Upper lobe of left lung (tissue), 6 donors: ENCODE measurements at places on chromosomes 16 and 17. TPM values are rescaled to one million over a fixed set of nuclear protein-coding genes. Genes with fewer than 3 reads are reported as not detected.

DNA sequence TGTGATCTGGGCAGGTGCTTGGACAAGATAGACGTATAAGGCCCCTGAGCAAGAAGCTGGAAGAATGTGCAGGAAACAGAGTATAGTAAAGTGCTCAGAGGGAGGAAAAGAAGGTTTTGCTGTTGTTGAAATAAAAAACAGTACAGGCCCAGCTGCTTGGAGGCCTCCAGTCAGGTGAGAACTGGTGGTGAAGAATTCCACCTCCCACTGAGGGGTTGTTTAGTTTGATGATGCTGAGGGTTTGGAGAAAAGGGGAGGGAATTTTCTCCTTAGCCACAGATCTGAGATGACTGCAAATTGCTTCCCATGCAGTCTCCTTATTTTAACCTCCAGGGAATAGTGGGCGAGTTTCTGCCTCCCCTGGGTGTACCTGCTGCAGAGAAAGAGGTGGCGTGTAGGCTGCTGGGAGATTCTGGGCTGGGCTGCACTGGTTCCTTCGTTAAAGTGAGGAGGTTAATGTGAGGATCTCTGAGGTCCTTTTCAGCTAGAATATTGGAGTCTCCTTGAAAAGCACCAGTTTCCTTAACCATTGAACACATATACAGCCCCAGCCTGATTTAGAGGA lies 25.8 kb downstream of the SMPD3 start:
- no peak overlapping the region for H3K4me3 ChIP-seq
- no peak for DNase-seq
- no peak overlapping the region for H3K27ac ChIP-seq
- H3K36me3 ChIP-seq, result no peaks in the 10 kb centered on the region
- peaks cover 11% of the 10 kb centered on the region for H3K4me1 ChIP-seq
- H3K27me3 ChIP-seq, result no peaks in the 10 kb centered on the region

DNA sequence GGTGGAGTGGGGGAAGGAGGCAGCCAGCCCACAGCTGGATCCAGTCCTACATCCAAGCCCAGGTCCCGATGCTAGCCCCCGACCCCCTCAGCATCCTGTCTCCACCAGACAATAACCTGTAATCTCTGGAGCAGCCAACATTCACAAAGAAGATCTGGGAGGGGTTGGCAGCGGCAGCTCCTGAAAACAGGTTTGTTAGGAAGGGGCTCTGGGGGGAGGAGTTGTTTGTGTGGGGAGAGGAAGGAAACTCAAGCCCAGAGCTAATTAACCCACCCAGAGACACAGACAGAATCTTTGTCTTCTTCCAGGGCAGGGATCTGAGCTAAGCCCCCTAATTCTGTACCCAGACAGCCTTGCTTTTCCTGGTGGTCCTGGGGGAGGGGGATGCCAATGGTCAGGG lies 4.6 kb upstream of the C17orf113 start:
- no peak for DNase-seq
- H3K27me3 ChIP-seq, result no peaks in the 10 kb centered on the region
- H3K36me3 ChIP-seq, result no peaks in the 10 kb centered on the region
- H3K4me3 ChIP-seq, result no peak overlapping the region
- peaks cover 5% of the 10 kb centered on the region for H3K4me1 ChIP-seq

DNA sequence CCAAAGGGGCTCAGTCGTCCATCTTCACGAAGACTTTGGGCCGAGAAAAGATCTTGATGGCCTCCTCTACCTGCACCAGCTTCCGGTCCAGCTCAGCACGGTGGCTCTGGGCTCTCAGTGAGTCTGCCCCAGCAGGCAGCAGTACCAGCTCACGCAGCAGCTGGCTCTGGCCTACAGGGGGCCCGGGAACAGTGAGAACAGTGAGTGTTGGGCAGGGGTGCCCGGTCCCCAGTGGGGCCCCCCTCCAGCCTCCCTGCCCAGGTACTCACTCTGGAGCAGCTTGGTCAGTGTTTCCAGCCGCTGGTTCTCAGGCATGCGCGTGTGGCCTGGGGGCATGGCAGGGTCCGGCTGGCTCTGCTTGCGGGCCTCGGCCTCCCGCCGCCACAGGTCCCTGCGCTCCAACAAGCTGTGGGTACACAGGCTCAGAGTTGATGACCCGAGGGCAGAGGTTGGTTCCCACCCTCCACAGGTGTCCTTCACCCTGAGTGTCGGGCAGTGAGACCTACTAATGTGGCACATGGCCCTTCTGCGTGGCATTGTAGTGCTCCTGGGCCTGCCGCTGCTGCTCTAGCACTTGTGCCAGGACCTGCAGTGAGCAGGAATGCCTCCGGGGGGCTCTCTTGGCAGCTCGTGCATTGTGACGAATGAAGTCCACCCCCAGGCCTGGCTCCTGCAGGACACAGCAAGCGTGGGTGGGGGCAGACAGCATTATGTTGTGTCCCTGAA lies 2.6 kb downstream of the PARD6A start:
- no peaks in the 10 kb centered on the region for H3K27me3 ChIP-seq
- DNase-seq, result peak; percentile 80
- no peak overlapping the region for H3K27ac ChIP-seq
- peaks cover 45% of the 10 kb centered on the region for H3K4me1 ChIP-seq
- no peaks in the 10 kb centered on the region for H3K36me3 ChIP-seq

- H3K36me3 ChIP-seq, result no peaks in the 10 kb centered on the region
- no peaks in the 10 kb centered on the region for H3K27me3 ChIP-seq
- DNase-seq, result peak; percentile 31
- H3K4me3 ChIP-seq, result no peak overlapping the region
Observed at GRCh38 chr17:50221864-50222545, 20.6 kb upstream of the COL1A1 start.

DNA sequence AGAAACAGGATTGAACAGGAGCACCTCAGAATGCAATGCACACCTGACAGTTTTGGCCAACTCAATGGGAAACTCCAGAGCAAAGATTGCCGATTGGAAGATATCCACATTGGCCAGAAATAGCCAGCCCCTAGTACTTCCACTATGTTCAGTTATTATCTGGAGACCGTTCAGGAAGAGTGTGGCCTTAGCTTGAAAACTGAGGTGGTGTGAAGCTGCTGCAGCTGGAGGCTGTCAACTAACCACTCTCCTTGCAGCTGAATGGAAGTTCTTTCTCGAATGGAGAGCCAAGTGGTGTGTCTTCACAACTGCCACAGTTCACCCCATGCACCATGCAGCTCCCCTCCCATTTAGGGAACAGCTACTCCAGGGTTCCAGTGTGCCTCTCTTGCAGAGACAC lies 61.9 kb upstream of the DHX40 start:
- no peak overlapping the region for H3K4me3 ChIP-seq
- H3K4me1 ChIP-seq, result no peaks in the 10 kb centered on the region
- no peaks in the 10 kb centered on the region for H3K27me3 ChIP-seq
- H3K36me3 ChIP-seq, result no peaks in the 10 kb centered on the region
- DNase-seq, result no peak

DNA sequence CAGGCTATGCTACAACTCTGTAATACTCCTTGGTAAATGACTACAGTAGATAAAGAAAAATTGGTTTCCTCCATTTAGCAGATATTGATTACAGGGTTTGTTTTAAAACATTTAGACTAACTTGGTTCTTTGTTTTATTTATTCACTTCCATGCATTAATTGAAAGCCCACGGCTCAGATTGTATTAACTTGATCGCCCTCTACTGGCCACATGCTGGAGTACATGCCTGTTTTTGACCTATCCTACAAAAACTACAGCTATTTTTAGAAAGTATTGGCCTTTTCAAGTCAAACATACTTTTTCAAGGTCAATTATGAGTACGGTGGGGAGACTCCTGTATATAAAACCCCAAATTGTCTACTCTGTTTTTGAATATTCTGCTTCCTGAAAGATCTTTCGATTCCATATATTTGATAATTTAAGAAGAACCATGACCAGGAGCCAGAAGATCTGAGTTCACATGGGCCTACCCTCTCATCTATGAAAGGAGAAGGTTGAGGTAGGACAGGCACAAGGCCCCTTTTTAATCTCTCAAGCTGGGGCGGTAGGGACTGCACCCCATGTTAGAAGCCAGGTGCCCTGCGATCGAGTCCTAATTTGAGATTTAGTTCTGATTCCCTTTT lies 51.8 kb downstream of the CA10 start:
- H3K4me3 ChIP-seq, result no peak overlapping the region
- peak; percentile 22 for DNase-seq
- H3K27me3 ChIP-seq, result no peaks in the 10 kb centered on the region
- no peaks in the 10 kb centered on the region for H3K4me1 ChIP-seq
- H3K27ac ChIP-seq, result no peak overlapping the region

- H3K4me1 ChIP-seq, result peaks cover 20% of the 10 kb centered on the region
- no peaks in the 10 kb centered on the region for H3K36me3 ChIP-seq
- H3K4me3 ChIP-seq, result peak overlapping the region; percentile 62
- H3K27ac ChIP-seq, result no peak overlapping the region
Observed at GRCh38 chr17:49229805-49230600, 584 bp downstream of the PHOSPHO1 start.

DNA sequence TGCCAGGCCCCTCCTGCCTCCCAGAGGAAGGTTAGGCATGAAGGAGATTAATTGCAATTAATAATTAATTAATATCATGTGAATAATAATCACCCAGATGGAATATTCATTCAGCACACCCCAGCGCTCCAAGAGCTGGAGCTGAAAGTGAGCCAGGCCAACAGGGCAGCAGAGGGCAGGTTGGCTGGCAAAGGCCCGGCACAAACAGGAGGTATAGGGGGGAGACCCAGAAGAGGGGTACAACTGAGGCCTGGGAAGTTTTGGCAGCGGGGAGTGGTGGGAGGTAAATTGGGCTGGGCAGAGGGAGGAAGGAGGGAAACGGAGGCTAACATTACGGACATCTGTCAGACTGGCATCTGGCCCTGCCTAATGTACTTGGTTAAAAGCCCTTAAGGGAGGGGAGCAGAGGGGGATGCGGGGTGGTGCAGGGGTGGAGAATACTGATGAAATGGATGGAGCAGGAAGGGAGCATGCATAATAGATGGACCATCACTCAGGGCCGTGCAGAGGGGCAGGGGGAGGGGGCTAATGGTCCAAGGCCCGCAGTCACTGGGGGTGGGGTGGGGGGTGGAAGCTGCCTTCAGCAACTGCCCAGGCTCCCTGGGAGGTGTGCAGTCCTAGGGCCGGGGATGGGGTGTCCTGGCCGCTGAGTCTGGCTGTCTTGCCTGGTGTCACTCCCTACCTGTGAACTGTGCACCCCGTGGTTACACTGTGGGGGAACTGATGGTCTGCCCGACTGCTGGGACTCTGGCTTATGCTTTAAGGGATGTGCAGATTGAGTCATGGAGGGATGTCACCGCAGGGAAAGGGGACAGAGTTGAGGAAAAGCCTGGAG lies 1.9 kb downstream of the ADAM11 start:
- H3K36me3 ChIP-seq, result no peaks in the 10 kb centered on the region
- no peaks in the 10 kb centered on the region for H3K27me3 ChIP-seq
- DNase-seq, result peak; percentile 34
- no peak overlapping the region for H3K27ac ChIP-seq

- H3K4me1 ChIP-seq, result peaks cover 78% of the 10 kb centered on the region
- no peak overlapping the region for H3K4me3 ChIP-seq
- no peak for DNase-seq
- peak overlapping the region; percentile 92 for H3K27ac ChIP-seq
Observed at GRCh38 chr17:64339516-64340490, 50.9 kb downstream of the PECAM1 start.

- no peaks in the 10 kb centered on the region for H3K27me3 ChIP-seq
- peaks cover 11% of the 10 kb centered on the region for H3K36me3 ChIP-seq
- peaks cover 70% of the 10 kb centered on the region for H3K4me1 ChIP-seq
- peak overlapping the region; percentile 86 for H3K27ac ChIP-seq
Observed at GRCh38 chr17:49214676-49215360, 4.3 kb downstream of the ABI3 start.

GRCh38 chr17:81845361-81845760 lies 10.5 kb upstream of the PPP1R27 start:
- no peak for DNase-seq
- H3K27me3 ChIP-seq, result no peaks in the 10 kb centered on the region
- H3K36me3 ChIP-seq, result peaks cover 79% of the 10 kb centered on the region
- H3K4me3 ChIP-seq, result no peak overlapping the region
- no peaks in the 10 kb centered on the region for H3K4me1 ChIP-seq

- peaks cover 16% of the 10 kb centered on the region for H3K4me1 ChIP-seq
- H3K36me3 ChIP-seq, result no peaks in the 10 kb centered on the region
- H3K4me3 ChIP-seq, result no peak overlapping the region
- no peaks in the 10 kb centered on the region for H3K27me3 ChIP-seq
Observed at GRCh38 chr16:29757950-29758466, 12.2 kb upstream of the C16orf54 start.

- no peak for DNase-seq
- peaks cover 4% of the 10 kb centered on the region for H3K4me1 ChIP-seq
- no peaks in the 10 kb centered on the region for H3K27me3 ChIP-seq
Observed at GRCh38 chr17:58329035-58329809, 627 bp upstream of the TSPOAP1 start.

ZG16B gene
- total RNA-seq, result not detected

CD300LF gene
- total RNA-seq, result 70.2 TPM

THOC6 gene
- total RNA-seq, result 38.6 TPM

KCNH6 gene
- not detected for total RNA-seq

PFAS gene
- total RNA-seq, result 11.9 TPM

HEATR9 gene
- 0.13 TPM for total RNA-seq

RASL10B gene
- total RNA-seq, result 1.4 TPM

TPSB2 gene
- 63.9 TPM for total RNA-seq

RCVRN gene
- 0.23 TPM for total RNA-seq

TBC1D3L gene
- total RNA-seq, result 49.5 TPM

ABCC12 gene
- not detected for total RNA-seq

PYY gene
- total RNA-seq, result not detected

BAIAP3 gene
- 14.4 TPM for total RNA-seq

PRRT2 gene
- total RNA-seq, result 1.4 TPM
